ENCODE measurements at places on chromosomes 5 and 9.

GRCh38 chr5:15621094-15621493 is 121.1 kb downstream of the FBXL7 start:
- DNase-seq, result no peak

DNA sequence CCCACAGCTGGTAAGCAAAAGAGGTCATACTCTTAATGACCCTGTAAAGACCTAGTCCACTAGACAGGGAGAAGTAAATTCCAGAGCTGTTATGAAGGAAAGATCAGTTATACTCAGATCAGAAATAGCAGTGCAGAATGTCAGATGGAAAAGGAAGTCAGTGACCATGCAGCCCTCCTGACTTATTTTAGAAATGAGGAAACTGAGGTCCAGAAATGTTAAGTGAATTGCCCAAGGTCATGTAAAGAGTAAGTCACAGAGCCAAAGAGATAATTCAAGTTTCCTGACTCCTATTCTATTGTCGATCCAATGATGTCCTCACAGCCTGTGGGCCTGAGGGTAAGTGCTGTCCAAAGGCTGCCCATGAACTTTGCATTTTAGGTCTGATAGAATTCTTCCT is 214.9 kb upstream of the IL12B start:
- DNase-seq, result no peak

DNA sequence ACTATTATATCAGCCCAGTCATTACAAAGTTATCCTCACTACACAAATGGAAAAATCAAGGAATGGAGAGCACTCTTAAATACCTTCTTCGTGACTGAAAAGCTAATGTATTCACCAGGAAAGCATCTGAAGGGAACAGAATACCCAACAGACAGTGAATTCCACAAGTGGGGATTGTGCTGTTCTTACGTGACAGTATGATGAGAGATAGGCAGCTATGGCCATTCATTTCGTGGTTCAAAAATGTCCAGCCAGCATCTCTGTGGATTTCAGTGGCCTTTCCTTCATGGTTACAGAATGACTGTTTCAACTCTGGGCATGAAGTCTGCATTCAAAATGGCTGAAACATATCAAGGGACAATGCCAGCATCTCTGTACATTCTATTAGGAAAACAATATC is 323.8 kb downstream of the PRELID2 start:
- DNase-seq, result no peak

DNA sequence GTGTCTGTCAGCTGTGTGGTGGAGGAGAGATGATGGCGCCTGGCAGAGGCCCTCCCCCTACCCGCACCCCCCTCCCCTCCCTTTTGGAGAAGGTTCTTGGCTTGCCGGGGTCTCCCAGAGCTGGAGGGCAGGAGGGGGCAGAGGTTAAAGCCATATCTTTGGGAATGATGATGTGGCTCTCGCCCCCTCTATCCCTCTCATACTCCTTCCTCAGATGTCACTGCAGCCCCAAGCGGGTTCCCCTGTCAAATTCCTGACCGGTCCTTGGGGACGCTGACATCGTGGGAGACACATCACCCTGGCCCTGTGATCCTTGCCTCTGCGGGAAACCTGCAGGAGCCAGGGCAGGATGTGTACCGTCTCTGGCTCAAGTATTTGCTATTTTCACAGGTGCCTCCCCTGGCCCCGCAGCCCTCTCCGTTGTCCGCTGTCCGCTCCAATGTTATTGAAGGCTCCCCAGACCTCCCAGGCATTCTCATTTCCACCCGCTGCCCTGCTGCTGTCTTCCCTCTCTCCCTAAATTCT is 109.5 kb downstream of the FOXD1 start:
- no peak for DNase-seq

DNA sequence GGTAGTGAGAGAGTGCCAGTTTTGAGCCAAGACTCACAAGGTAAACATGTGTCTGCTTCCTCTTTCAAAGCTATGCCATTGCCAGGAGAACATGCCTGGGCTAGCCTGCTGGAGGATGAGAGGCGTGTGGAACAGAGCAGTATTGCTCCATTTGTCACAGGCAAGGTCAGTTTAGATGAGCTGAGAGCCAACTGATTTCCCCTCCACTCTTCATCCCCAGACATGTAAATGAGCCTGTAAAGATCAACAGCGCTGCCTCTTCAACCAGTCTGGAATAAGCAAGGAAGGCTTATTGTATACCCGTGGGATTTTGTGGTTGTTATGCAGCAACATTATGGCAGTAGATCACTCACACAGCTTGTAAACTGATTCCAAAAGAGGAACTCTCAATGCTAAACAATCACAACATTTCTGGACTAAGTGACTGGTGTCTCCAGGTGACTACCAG is 8.2 kb upstream of the GDNF start:
- DNase-seq, result no peak

- no peak for DNase-seq
Observed at GRCh38 chr5:122649080-122649479, 125.8 kb upstream of the SNX2 start.

- DNase-seq, result no peak
Observed at GRCh38 chr5:126052120-126052519, 371.1 kb upstream of the GRAMD2B start.
